ENCODE measurements at places on chromosomes 3 and 15. TPM values are rescaled to one million over a fixed set of nuclear protein-coding genes. Genes with fewer than 3 reads are reported as not detected.

GRCh38 chr3:116473602-116474001, 28.3 kb upstream of the LSAMP start:
- H3K36me3 ChIP-seq = no peaks in the 10 kb centered on the region
- H3K4me3 ChIP-seq = no peak overlapping the region
- H3K27ac ChIP-seq = no peak overlapping the region
- no peaks in the 10 kb centered on the region for H3K27me3 ChIP-seq
- DNase-seq = no peak

DNA sequence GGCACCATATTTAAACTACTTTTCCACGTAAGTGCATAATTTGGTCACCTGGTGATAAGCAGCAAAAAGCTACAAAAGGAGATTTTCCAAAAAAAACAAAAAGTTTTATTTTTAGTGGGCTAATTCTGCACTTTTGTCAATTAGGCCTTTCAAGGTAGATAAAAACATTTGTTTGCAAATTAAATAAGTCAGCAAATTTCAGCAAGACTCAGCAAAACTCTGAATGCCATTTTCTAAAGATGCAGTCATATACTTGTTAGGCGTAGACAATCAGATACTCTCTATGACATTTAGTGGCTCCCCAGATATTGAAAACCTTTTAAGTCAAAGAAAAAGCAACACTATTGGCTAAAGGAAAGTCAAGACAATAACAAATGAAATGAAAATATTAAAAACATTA, 400.2 kb upstream of the GOLIM4 start:
- H3K27me3 ChIP-seq = no peaks in the 10 kb centered on the region
- no peaks in the 10 kb centered on the region for H3K36me3 ChIP-seq
- no peak overlapping the region for H3K27ac ChIP-seq

GRCh38 chr3:10556312-10556711, 50.9 kb upstream of the ATP2B2 start:
- peaks cover 5% of the 10 kb centered on the region for H3K27me3 ChIP-seq
- H3K27ac ChIP-seq = no peak overlapping the region
- no peak overlapping the region for H3K4me3 ChIP-seq
- no peaks in the 10 kb centered on the region for H3K36me3 ChIP-seq

- H3K27ac ChIP-seq = no peak overlapping the region
- DNase-seq = no peak
- H3K4me3 ChIP-seq = no peak overlapping the region
- H3K27me3 ChIP-seq = no peaks in the 10 kb centered on the region
- peaks cover 20% of the 10 kb centered on the region for H3K4me1 ChIP-seq
- no peaks in the 10 kb centered on the region for H3K36me3 ChIP-seq
Measured at GRCh38 chr3:65888196-65888595, 150.5 kb downstream of the MAGI1 start.

SEMA4B gene
- 140 TPM for total RNA-seq

- no peaks in the 10 kb centered on the region for H3K27me3 ChIP-seq
- H3K4me1 ChIP-seq = no peaks in the 10 kb centered on the region
- no peak overlapping the region for H3K27ac ChIP-seq
- peaks cover 45% of the 10 kb centered on the region for H3K36me3 ChIP-seq
- no peak overlapping the region for H3K4me3 ChIP-seq
Measured at GRCh38 chr3:138673641-138674530, 65.3 kb downstream of the FAIM start.

All from suprapubic skin (tissue), 4 donors.